Stimulated activated CD8-positive, alpha-beta memory T cell treated with anti-CD3 and anti-CD28 coated beads, Interleukin-7, amount 100 ng/mL, for 4 hours (primary cell): ENCODE measurements at places on chromosomes 4 and X.

GRCh38 chr4:39834269-39834668, 136.3 kb downstream of the UBE2K start:
- no peak for DNase-seq

- DNase-seq, result no peak
These were observed 98.7 kb upstream of the CCSER1 start for GRCh38 chr4:90028460-90028859.

GRCh38 chr4:156832886-156833285, 138.7 kb downstream of the PDGFC start:
- no peak for DNase-seq

GRCh38 chrX:41607264-41607832, 81.4 kb upstream of the GPR34 start:
- DNase-seq, result no peak

DNA sequence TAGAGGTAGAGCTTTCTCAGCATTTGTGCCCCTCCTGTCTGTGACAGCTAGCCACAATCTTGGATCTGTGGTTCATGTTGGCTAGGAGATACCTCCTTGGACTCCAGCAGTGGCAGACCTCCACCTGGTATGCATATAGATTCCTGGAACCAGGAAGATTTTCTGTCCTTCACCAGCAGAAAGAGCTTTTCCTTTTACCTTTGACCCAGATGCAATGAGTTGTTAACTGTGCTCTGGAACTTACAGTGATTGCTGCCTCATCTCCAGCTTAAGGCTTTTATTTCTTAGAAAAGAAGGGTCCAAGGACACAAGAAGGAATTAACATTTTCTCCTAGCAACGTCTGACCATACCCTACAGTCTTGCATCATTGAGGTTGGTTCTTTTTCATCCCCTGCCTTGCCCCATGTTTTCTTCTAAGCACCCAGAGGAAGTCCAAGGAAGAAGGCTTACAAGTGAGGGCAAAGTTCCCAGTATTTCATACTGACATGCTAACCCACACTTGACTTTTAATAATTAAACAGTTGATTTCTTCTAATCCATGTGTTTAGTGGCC, 217.1 kb upstream of the ARHGAP24 start:
- no peak for DNase-seq

GRCh38 chr4:87109121-87109520, 111.3 kb downstream of the KLHL8 start:
- DNase-seq, result no peak

DNA sequence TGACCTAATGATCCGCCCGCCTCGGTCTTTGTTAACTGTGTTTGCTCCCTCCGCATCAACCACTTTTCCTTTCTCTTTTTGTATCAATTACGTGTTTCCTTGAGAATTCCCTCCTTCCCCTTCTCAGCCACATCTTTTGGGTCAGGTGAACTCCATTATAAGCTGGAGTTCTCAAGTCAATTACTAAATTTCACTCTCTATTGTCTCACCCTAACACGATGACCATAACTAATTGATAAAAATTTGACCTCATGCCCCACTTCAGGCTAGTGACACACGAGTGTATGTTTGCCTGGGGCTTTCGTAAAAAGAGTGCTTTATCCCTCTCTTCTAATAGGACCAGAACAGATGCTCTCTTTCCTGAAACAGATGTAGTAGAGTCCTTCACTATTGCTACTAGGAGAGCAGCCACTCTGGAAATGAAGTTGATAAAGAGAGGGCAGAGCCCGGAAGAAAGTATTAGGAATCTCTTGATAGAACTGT, 403.6 kb upstream of the ANXA10 start:
- DNase-seq, result no peak

DNA sequence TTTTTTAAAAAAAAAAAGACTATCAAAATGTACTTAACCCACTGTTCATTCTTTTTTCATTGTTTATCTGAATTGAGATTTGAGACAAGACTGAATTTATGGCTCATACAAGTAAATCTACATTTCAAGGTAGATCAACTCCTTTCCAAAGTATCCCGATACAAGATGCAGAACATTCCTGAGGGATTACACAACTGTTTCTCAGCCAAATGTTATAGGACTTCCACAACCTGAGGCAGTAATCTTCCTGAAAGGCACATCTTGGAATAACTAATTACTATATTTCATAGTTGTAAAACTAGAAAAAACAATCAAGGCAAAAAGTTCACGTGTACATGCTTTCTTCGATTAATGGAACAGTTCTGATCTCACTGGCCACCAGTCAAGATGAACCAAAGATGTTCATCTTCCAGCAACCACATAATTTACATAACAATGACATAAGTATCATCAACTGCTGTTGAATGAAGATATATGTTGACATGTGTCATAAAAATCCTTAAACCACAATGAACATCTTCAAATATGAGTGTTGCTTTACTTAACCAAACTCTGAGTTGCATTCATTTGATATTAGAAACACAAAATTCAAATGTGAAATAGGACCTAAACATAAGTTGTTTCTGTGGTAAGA, 225.2 kb upstream of the DKK2 start:
- no peak for DNase-seq

DNA sequence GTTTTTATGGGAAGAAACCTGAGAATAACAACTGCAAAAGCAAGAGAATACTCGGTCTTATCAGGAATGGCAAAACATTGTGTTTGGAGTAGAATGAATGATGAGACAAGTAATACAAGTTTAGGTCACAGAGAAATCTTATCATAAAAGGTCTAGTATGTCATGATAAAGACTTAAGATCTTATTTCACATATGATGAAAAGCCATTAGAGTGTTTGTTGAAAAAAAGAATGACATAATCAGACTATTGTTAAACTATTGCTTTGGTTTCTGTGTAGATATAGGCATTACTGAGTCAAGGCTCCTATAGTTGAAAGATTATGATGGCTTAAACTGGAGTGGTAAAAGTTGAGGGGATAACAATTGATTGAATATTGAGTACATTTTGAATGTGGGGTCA, 603.6 kb downstream of the CCSER1 start:
- no peak for DNase-seq

- no peak for DNase-seq
These were observed 26.9 kb upstream of the ARMCX2 start for GRCh38 chrX:101686574-101686973.

GRCh38 chrX:24395775-24396174, 35.3 kb downstream of the SUPT20HL1 start:
- peak; percentile 18 for DNase-seq

- no peak for DNase-seq
These were observed 35.4 kb downstream of the FABP2 start for GRCh38 chr4:119286377-119287002.

DNA sequence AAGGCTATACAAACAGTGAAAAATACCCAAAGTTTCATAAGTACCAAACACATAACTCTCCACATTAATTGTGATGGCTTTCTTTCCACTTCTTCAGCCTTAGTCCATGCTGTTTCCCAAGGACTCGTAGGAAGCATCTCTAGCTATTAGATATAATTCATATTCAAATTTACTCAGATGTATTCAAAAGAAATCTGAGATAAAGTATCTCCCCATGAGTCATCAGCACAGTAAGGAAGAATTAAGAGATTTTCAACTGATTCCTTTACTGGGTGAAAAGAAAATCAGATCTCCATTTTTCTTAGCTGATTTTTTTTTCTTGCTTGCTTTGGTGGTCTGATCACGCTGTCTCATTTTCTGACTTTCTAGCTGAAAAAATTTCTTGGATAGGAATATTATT, 71.7 kb downstream of the MID1 start:
- DNase-seq, result no peak

DNA sequence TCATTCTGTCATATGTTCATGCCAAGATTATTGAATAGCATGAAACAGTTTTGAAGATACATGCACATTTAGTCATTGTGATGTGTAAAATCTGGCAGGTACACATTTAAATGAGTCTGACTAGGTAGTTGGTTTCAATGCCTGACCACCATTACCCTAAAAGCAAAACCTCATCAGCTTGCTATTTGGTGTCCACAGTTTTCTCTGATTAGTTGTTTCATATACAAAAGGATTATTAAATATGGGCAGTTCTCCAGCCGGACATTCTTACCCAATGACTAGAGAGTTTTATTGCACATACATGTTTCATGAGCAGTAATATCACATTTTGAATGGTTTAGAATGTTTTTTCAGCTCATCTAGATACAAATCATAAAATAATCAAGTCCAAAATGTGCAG, 23.7 kb downstream of the DCHS2 start:
- no peak for DNase-seq

GRCh38 chrX:31232506-31232905, 160.7 kb upstream of the FTHL17 start:
- no peak for DNase-seq

DNA sequence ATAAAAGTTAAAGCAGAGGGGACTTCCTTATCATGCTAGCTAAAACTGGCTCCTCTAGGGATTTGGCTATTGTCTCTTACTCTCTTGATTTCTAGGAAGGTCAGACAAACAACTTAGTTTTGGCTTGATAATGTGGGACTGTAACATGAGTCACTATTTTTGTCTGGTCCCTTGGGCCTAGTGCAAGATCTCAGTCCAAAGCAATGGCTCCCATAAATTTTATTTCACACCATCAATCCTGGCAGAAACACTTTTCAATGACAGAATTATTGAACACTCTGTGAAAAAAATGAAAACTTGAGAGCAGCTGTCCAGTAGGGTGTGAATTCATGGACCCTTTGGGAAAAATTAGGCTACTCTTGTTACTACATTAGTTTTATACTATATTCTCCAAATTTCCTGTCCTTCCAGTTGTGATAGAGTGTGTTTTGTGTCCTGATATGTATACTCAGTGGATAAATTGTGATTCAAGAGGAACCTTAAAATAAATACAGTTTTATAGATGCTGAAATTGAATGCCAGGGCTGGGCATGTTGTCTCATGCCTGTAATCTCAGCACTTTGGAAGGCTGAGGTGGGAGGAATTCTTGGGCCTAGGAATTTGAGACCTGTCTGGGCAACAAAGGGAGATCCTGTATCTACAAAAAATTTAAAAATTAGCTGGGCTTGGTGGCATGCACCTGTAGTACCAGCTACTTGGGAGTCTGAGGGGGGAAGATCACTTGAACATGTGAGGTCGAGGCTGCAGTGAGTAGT, 10.8 kb upstream of the SNCA start:
- no peak for DNase-seq

DNA sequence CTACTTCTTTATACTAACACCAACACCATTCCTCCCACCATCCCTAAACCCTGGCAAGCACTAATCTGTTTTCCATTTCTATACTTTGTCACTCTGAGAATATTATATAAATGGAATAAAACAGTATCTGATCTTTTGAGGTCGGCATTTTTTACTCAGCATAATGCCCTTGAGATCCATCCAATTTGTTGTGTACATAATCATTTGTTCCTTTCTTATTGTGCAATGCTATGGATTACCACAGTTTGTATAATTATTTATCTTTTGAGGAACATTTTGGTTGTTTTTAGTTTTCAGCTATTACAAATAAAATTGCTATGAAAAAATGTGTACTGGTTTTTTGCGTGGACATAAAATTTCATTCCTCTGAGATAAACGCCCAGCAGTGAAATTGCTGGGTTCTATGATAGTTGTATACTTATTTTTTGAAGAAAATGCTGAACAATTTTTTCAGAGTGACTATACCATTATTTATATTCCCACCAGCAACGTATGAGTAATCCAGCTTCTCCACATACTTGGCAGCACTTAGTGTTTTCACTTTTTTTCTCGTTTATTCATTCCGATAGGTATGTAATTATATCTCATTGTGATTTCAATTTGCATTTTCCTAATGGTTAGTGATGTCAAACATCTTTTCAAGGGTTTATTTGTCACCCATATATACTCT, 154.3 kb upstream of the DCAF8L1 start:
- no peak for DNase-seq

DNA sequence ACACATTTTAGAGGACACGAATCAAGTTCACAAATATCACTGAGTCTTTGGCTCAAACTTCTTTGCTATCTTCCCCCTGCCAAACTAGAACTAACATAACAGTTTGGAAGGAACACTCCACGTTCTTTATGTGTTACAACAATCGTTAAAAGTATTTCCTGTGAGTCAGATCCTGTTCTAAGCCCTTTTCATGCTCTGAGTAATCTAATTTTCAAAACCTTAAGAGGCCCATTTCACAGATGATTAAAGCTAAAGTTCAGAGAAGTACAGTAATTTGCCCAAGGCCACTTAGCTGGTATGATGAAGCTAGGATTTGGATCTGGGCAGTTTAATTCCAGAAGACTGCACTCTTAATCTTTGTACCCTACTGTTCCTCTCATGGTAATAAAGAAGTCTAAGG, 854.4 kb upstream of the INTU start:
- no peak for DNase-seq

DNA sequence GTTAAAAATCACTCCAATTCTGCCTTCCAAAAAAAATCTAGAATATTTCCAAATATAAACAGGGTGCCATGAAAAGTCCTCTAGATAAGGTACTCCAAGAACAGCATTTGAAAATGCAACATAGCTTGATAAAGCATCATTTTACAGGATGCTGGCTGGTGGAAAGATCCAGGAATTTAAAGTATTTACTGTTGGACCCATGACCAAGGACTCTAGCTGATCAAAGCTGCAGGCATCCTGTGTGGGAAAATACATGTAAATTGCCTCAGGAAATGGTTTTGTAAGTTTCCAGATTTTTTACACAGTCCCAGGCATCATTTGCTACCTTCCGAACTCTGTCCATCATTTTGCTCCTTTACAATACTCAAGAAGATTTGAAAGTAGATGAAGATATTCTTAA, 164.4 kb downstream of the GRIA3 start:
- no peak for DNase-seq

DNA sequence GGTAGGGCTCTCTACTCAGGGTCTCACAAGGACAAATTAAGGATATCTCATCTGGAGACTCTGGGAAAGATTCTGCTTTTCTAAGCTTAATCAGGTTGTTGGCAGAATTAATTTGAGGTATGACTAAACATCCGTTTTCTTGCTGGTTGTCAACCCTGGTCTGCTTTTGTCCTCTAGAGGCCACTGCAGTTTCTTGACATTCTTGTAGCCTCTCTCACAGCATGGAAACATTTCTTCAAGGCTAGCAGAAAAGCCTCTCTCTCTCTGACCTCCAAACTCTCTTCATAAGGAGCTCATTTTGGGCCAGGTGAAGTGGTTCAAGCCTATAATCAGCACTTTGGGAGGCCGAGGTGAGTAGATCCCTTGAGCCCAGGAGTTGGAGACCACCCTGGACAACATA, 749.5 kb upstream of the PCDH7 start:
- no peak for DNase-seq

DNA sequence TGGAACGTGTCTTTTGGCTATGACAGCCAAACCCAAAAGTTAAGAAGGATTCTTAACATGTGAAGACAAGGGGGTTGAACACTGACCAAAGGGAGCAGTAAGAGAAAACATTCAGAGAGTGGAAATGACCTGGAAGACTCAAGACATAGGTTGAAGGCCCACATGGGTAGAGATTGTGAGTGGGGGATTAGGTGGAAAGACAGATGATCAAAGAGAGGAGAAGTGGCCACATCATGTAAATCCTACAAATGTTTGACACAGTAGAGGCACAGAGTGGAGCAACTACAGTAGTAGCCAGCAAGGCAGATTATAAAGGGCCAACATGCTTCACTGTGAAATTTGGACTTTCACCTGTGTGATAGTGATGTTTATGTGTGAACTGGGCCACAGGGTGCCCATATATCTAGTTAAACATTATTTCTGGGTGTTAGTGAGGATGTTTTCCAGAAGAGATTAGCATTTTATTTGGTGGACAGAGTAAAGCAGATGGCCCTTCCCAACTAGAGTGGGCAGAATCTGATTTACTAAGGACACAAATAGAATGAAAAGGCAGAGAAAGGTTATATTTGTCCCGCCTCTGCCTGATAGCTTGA, 559.3 kb downstream of the RAB28 start:
- DNase-seq, result no peak
